NCI-H524 treated with DMSO at 0.1 percent for 48 hours (cell line): ENCODE measurements at places on chromosomes 2 and 18.

GRCh38 chr2:219442256-219443015 lies 7.8 kb downstream of the SPEG start:
- no peak for DNase-seq

- DNase-seq: no peak
Measured at GRCh38 chr18:2410688-2411087, 160.6 kb downstream of the METTL4 start.

- DNase-seq: no peak
Measured at GRCh38 chr2:68809324-68810240, 61.6 kb downstream of the BMP10 start.

DNA sequence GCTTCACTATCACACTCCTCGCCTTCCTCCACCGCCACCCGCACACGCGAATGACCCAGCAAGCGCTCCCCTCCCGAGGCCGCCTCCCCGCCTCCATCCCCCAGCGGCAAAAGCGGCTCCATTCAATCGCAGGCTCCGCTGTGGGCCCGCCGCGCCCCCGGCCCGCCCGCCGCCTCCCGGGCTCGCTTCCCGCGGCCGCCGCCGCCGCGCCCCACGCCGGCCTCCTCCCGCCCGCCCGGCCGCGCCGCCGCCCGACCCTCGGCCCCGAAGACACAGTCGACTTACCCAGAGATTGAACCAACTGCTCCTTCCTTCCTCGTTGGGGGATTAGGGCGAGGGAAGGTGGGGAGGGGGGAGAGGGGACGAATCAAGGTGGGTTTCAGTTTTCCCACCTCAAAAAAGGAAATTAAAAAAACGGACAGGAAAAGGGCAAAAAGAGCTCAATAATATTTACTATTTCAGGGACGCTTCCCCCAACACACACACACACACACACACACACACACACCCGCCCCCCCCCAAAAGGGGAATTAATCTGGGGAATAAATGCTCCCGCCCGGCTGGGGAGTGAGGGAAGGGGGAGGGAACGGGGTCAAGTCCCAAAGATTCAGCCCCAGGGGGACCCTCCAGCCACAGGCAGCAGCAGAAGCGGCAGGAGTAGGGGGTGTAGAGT lies 743 bp downstream of the XPO1 start:
- DNase-seq: no peak

DNA sequence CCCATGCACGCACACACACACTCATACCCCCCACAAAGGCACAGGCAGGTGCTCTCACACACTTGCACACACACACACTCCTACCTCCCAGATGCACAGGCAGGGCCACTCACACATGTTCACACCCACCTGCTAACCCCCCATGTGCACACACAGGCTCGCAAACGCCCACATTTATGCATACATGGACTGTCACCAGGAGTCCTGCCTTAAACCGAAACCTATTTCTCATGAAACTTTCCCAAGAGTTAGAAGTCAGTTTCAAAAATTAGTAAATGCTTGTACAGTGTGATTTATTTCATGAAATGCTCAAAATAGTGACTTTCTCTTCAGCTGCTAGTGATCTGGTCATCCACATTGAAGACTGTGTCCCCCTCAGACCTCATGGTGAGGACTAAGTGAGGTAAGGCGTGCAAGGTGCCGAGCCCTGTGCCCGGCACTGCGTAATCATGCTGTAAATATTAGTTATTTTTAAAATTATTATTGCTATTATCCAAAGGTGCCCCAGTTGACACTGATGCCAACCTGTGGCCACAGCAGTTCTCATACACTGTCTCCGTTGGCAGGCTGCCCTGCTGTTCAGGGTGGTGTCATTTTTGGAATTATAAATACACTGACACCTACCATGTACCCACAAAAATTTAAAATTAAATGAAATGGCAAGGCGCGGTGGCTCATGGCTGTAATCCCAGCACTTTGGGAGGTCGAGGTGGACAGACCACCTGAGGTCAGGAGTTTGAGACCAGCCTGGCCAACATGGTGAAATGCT lies 12.4 kb downstream of the CNNM4 start:
- no peak for DNase-seq

GRCh38 chr2:148554459-148555247 lies 89.9 kb upstream of the EPC2 start:
- no peak for DNase-seq
